ENCODE measurements at places on chromosomes 3 and 15. TPM values are rescaled to one million over a fixed set of nuclear protein-coding genes. Genes with fewer than 3 reads are reported as not detected.
A peak's percentile ranks its signal among the peaks of the same experiment; 100 is the strongest.

Gene CIAO2A
- total RNA-seq, result 33.6 TPM

Gene PAK6
- total RNA-seq, result 3.7 TPM

Gene PCYT1A
- 36.6 TPM for total RNA-seq

Gene IL16
- total RNA-seq, result 1.8 TPM

Gene CCR5
- total RNA-seq, result not detected

Gene SLC7A14
- total RNA-seq, result 11.9 TPM

Gene SCG3
- 48.5 TPM for total RNA-seq

DNA sequence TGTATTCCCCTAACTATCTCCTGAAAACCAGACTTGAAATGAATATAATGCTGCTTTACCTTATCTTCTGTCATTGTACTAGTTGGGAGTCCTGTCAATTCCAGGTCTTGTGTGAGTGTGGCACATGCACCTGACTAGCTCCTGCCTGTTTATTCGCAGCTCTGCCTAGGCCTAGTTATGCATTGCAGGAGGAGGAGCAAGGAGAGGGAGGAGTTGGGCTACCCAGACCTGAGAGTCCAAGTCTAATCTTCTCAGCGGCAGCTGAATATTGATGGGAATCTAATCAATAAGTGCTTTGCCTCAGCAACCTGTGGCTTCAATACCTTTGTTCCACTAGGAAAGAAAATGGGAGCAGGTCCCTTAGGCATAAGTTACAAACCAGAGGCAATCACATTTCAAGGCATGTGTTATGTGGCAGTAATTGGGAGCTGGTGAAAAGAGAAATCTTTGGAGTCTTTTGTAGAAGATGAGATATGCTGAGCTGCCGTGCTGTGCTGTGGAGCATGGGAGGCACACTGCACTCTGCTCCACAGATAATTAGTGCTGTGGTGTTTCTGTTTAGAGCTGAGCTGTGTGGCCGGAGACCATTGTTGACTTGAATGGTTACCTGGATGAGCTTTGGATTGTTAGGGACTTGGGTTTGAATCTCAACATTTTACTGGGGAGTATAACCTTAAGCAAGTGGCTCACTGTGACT lies at the start of gene SLC2A2:
Gene SLC2A2, minus strand, starts transcription at position 124 of the 697 bp plus-strand sequence. Its CDS starts 50 bp downstream, at position 74.
- DNase-seq, result no peak

GRCh38 chr3:128001576-128001975 lies 50.7 kb upstream of the SEC61A1 start:
- DNase-seq, result no peak

GRCh38 chr3:149152420-149152819 lies 23.0 kb downstream of the HPS3 start:
- DNase-seq, result no peak

DNA sequence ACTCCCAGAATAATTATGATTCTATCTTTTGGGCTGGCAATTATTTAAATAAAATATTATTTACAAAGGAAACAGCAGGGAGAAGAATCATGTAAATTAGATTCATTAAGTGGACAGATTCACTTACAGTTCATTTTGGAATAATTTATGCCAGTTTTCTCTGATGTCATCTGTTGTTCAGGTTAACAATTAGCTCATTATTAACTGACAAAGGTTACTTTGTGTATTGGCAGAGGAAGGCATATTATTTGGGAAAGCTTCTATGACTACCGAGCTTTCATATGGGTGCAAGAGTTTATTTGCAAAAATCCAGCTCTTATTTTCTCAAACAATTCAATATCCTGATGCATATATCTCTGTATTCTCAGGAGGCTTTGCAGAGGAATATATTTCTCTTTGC lies 224.4 kb downstream of the CHST2 start:
- no peak for DNase-seq

DNA sequence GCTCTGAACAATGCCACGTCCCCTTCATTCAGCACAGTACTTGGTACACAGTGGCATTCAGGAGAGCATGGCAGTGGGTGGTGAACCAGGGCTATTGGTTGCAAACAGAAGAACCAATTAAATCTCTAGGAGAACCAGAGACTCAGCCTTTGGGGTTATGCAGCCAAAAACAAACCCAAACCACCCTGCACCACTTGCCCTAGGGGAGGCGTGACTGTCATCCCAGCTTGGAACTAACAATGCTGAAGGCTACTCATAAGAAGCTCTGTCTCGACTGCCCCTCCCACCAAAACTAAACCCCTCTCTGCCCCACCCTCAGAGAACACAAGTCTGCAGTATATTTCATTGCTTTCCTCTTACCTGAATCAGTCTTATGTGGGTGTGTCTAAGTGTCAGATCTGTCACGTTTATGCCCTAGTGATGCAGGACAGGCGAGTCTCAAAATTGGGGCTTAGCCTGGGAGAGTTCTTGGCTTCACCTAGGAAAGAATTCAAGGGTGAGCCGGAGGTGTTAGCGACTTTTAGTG lies 15.2 kb upstream of the KLHL40 start:
- DNase-seq, result no peak

GRCh38 chr3:137709011-137709601 lies 55.0 kb upstream of the SOX14 start:
- no peak for DNase-seq

DNA sequence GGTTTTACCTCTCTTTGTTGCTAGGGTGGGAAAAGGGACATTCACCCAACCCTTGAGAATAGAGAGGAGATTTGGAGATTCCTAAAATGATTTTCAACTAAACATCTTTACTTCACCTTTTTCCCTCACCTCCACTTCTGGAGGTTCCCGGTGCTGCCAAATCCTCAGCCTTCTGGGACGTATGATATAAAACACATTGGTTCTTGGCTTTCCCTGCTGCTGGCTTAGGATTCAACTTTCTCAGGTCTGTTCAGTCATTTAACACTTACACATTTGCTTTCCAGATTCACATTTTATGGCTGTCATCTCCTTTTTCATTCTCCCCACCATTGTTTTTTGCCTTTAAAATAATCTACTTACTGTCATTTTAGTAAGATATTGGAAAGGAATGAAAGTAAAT lies 106.6 kb downstream of the PIK3R4 start:
- DNase-seq, result no peak

- DNase-seq, result no peak
Measured at GRCh38 chr3:79478620-79479019, 289.2 kb downstream of the ROBO1 start.

DNA sequence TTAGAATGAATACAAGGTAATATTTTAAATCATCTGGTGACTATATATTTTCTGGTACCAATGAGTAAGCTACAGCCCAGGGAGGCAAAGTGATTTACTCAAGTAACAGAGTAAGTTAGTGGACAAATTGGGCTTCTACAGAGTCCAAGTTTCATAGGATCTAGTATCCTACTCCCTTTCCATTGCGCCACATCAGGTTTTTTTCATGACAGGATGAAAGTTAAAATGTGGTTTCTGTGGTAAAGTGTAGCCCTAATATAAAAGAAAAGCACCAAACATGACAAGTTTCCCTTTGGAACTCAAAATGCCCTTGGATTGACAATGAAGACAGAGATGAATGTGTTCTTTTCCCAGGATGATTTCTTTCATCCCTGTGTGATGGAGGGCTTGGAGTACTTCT lies 350.8 kb upstream of the ZNF385D start:
- DNase-seq, result no peak

DNA sequence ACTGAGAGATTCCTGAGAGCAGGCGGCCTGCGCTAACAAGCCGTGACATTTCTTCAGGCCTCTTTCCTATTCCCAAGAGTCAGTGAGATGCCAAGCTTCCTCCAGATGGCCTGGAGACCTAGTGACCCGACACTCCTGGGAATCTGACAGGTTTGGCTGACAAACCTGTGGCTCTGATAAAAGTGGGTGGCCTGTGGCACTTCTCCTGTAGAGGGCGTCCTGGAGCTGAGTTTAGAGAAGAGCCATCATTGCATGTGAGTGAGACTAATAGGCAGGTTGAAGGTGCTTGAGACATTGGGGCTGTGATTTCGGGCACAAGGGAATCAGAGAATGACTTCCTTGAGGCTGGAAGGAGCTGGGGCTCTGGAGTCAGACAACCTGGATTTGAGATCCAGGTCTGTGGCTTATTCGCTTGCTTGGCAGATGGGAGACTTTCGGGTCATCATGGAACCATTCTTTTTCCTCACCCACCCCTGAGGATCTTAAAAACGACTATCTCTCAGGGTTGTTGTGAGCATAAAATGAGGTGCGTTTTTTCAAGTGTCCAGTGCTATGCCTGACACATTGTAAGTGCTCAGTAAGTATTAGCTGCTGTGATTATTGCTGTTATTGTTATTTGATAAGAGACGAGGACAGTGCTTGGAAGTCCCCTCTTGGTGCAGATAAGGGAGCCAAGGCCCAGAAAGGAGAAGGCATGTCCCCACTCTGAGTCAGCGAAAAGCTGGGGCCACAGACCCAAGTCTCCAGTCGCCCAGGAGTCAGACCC lies 77.2 kb downstream of the SCN10A start:
- DNase-seq, result no peak

GRCh38 chr3:56336023-56336422 lies 132.2 kb downstream of the ERC2 start:
- no peak for DNase-seq

DNA sequence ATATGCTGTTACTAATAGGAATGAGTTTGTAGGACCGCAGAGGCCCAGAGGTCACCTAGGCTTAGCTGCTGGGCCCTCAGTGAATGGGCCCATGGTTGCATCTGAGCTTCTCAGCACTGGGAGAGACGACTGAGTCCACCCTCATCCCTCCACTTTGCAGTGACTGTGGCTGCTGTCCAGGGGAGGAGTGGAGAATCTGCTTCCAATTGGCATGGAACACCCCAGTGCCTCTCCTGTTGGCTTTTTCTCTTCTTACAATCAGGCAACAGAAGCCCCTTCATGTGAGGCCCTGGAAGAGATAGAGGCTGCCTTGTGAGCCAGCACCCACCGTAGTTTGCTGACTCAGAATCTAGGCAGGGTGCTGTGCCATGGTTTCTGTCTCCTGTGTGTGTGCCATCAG lies 55.6 kb downstream of the ARNT2 start:
- no peak for DNase-seq

GRCh38 chr3:43413676-43414368 lies 127.5 kb downstream of the SNRK start:
- no peak for DNase-seq

GRCh38 chr3:9780458-9780812 lies 10.7 kb upstream of the CAMK1 start:
- DNase-seq, result no peak

DNA sequence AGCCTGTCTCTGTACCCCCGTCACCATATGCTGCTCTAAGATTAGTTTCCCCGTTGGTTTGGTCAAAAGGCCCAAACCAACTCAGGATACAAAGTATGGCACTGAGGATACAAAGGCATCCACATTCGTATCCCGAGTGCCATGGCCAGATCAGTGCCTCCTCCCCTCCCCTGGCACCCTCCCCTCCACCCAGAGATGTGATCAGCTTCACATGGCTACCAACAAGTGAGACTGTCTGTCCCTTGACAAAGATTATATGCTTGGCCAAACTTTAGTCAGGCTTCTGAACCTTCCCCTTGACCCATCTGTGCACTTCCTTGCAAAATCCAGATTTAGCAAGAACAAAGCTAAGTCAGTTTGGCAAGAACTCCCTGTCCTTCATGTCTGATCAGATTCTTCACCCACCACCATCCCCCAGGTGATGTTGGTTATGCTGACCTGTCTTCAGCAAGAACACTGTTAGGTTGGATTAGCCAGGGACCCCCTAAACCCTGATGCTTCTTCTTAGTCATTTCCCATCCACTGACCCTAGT lies 61.7 kb downstream of the KLF15 start:
- no peak for DNase-seq

DNA sequence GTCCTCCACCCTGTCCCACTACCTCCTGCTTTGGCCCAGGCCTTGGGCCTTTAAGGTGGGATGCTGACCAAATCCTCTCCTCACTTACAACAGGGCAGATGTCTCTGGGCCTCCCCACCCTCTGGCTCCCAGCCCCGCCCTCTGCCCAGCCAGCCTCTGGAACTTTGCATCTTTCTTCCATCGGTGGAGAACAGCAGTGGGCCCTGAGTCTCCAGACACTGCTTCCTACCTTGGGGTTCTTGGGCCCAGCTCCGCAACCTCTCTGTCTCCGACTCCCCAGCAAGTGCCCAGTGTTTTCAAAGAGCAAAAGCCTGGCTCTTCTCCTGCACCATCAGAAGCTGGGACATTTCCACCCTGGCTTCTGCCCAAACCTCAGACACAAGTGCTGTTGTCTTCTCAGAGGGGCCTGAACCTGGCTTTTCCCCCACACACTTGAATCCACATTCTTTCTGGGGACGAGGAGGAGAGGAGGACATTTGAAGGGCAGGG lies 33.1 kb downstream of the MRAS start:
- peak; percentile 33 for DNase-seq
